ENCODE measurements at places on chromosomes 2 and 18.

- DNase-seq = no peak
These were observed 121.0 kb upstream of the ACVR1C start for GRCh38 chr2:157749684-157750083.

- DNase-seq = no peak
These were observed 342.1 kb downstream of the EIPR1 start for GRCh38 chr2:3035385-3036050.

GRCh38 chr2:112705575-112705974 lies 15.2 kb upstream of the NT5DC4 start:
- no peak for DNase-seq

DNA sequence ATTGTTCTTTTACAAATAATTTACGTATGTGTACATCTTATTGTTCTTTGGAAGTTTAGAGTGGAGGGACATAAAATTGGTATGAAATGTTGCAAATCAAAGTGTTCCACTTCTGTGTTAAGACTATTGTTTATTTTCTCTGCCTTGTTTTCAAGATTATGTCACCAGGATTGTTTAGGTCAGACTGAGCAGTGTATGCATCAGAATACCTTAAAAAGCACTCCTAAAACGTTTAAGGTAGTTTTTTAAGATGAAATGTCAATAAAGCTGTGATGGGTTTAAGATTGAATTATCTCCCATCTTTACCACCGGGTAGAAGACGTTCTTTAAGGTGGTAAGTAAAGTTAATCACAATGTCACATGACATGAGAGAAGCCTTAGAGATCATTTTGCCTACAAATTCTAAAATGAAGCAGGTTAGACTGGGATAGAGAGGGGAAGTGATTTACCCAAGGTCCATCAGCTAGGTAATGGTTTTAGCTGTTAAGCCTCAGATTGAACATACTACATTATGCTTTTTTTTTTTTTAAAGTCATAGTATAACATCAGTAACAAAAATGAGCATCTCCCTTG lies 10.6 kb downstream of the VAPA start:
- no peak for DNase-seq

GRCh38 chr2:226618875-226619605 lies 180.6 kb downstream of the IRS1 start:
- peak; percentile 35 for DNase-seq

DNA sequence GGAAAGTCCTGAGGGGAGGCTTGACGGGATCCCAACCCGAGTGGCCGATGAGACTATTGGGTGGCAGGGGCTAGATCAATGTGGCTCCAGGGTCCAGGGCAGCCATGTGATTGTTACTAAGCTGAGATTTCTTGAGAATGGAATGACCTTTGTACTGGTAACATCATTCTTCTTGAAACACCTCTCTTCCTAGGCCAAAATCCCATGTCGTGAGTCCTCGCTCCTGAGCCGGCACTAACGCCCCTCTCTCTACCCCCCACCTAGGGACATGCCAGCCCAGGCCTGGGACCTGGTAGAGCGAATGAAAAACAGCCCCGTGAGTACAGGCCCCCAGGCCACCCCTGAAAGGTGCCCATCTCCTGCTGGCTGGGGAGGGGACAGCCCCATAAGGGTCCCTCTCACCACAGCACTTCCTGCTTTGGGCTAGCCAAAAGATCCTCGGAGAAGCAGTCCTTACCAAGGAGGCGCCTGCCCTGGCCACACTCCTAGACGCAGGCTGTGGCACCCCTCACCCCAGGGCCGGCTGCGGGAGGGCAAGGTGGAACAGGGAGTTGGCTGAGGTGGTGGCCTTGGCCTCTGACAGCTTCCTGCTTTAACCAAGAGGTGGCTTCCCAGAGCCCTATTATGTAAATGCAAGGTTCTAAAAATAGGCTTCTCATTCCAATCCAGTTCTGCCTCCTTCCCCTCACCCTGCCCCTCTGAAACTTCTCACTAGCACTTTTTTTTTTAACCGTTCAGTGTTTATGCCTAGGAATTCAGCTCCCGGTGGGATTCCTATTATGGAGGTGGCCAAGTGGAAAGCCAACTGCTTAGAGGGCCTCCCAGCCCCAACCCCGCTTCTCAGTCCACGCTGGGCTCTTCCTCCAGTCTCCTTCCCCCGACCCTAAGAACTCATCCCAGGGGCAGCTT lies 126.6 kb upstream of the PPP1CB start:
- DNase-seq = no peak

GRCh38 chr18:56030060-56030459 lies 442.1 kb upstream of the TCF4 start:
- no peak for DNase-seq

DNA sequence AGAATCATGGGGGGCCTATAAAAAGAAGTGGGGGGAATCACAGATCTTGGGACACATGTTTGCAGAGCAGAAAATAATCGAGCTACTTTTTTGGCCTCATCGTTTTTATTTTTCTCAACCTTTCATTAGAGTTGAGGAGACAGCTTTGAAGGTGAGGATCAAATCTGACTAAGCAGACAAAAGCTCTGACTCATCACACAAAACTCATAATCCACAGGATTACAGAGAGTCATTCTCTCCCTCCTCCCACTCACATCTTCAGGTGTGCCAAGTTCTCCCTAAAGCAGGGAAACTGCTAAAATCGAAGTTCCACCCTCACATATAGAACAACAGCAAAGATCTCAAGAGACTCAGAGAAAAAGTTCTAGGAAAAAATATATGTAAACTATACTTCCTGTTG lies 15.6 kb downstream of the BAZ2B start:
- peak; percentile 46 for DNase-seq

GRCh38 chr2:118279005-118279404 lies 190.7 kb downstream of the INSIG2 start:
- DNase-seq = no peak

- no peak for DNase-seq
These were observed 318.1 kb upstream of the NT5C1B start for GRCh38 chr2:18907508-18907907.
